ENCODE measurements at places on chromosomes 3 and 15.

GRCh38 chr3:151327571-151328198 is 1.7 kb downstream of the P2RY13 start:
- DNase-seq: peak; percentile 70

- DNase-seq: no peak
Observed at GRCh38 chr3:176683382-176683781, 513.9 kb downstream of the TBL1XR1 start.

DNA sequence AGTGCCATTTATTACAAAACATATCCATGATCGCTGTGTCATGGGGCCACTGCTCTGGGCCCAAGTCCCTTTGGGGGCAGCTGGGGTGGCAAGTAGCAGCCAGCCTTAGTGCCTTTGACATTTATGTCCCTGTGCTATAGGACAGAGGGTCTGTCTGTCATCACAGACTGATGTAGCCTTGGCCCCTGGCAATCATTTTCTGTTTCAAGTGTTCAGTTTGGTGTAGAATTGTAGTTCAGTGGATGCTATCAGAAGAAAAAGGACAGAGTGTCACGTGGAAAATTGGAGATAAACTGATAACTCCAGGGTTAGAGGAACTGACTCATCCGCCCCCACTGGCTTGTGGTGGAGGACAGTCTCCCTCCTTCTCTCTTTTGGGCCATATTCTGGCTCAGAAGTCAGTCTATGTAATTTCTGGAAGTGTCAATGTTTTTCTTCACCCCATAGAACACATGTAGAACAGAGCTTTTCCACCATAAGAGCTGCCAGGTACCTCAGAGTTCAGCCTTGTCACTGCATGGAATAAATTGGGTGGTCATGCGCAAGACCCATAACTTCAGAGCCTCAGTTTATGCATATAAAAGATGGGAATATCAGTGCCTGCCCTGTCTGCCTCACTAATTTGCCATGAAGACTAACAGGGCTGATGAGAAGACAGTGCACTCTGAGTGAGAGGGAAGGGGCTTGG is 4.5 kb upstream of the MRPS22 start:
- peak; percentile 55 for DNase-seq

GRCh38 chr15:72237853-72238224 is 6.8 kb upstream of the PKM start:
- DNase-seq: peak; percentile 33

DNA sequence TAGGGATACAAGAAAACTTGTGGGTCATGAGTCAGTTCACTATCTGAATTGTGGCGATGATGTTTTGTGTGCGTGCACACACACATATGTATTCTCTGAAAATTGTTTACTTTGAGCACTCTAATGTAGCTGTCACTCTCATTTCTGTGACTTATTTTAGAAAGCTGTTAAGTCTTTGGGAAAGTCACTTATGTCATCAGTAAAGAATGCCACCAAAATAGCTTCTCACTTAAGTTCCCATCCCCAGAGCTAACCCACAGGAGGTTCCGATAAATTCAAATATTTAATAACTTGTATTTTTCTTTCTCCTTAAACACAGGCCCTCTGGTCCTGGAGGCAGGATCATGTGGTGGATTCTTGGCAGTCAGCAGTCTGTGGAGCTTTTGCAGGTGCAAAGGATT is 138.3 kb downstream of the LRIG1 start:
- peak; percentile 71 for DNase-seq

DNA sequence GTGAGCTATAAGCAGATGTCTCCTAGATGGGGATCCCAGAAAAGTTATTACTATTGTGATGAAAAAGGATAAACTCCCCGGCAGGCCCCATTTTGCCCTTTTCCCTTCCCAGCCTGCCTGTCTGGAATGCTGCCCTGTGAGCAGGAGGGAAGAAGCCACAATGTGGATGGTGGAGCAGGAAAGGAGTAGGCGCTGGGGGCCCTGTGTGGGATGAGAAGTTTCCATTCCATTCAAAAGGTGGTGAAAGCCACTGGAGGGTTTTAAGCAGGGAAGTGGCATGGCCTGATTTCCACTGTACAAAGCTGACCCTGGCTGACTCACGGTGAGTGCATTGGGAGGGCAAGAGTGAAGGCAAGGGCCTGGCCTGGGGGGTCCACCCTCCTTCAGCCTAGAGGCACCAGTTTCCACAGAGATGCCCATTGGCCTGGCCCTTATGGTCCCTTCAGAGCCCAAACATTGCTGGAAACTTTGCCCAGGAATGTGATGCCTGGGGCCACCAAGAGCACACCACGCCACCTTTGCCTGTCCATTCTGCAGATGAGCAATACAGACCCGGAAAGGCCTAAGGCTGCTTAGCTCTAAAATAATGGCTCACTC is 206.9 kb downstream of the RPLP1 start:
- DNase-seq: peak; percentile 32

GRCh38 chr15:49155834-49156627 is 632 bp upstream of the COPS2 start:
- peak; percentile 63 for DNase-seq

DNA sequence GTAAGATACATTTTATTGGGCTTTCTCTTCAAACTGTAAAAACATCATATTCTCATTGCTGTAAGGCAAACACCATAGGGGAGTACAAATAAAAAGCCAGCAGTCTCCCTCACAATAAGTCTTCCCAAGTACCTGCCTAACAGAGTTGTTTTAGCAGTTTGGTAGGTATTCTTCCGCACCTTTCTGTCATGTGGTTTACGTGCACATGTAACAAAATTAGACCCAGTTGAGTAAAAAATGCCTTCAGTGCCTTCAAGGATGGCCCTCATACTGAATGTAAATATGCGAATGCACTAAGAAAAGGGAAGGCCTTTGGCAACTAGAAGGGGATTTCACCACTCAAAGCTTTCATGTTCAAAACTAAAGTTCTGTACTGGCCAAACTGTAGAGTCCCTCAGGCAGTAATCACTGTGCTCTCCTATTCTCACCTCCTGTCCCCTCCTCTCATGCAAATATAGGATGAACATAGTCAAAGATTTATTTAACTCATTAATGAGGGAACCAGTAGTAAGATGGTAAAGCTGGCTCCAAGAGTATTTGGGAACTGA is 26.4 kb downstream of the USP3 start:
- no peak for DNase-seq

DNA sequence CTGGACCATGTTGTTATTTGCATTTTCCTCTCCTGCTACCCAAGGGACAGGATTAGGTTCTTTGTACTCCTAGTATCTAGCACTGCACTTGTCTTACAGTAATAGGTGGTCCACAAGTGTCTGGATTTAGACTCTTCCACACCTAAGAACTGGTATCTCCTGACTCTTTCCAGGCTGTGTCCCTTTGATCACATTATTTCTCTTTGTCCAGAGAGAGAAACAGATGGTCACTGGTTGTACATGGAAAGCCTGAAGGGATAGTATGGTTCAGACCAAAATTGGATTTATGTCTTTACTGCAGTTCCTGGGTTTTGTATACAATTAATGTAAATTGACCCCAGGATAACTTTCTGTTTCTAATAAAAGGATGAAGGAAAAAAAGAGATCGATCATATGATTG is 64.0 kb downstream of the PDE8A start:
- DNase-seq: no peak

GRCh38 chr3:82567029-82567600 is 805.7 kb upstream of the GBE1 start:
- DNase-seq: no peak

Data from ELR (cell line).